Stimulated activated CD8-positive, alpha-beta memory T cell treated with anti-CD3 and anti-CD28 coated beads, Interleukin-4, amount 100 ng/mL, for 1 hour (primary cell): ENCODE measurements at places on chromosomes 11 and 22.

DNA sequence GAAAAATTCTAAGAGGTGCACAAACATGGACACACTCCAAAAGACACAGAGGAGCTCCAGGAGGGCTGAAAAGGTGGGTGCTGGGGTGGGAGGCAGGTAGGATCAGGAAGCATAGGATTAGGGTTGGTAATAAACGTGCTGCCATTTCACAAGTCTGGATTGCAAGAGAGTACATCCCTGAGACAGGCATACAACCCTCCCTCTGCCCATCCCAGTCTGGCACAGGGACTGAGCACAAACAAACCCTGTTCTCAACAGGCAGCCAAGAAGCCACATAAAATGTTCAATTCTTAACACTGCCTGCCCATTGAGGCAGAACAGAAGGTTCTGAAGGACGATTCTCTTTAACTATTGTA lies 18.5 kb downstream of the SLC35F2 start:
- no peak for DNase-seq

DNA sequence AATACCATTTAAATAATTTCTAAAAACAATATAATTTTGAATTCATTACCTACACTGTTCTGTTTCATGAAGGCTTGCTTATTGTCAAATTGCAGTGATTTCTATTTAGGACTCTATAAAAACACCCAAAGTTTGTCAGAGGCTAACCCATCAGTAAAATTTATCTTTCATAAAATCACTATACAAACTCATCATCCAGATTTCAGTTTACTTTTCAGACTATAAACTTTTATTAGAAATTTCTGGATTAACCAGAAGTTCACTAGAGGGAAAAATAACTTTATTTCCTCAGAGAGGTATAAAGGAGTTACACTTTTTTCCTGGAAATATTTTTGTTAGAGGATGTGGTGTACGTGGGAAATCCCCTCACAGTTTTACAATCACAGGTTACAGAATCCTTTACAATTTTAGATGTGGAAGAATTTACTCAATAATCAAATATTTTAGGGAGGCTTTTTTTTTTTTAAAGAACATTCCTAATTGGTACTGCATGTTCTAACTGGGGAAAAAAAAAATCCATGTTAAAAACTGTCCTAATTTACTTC lies 176.7 kb downstream of the SWAP70 start:
- DNase-seq = no peak

DNA sequence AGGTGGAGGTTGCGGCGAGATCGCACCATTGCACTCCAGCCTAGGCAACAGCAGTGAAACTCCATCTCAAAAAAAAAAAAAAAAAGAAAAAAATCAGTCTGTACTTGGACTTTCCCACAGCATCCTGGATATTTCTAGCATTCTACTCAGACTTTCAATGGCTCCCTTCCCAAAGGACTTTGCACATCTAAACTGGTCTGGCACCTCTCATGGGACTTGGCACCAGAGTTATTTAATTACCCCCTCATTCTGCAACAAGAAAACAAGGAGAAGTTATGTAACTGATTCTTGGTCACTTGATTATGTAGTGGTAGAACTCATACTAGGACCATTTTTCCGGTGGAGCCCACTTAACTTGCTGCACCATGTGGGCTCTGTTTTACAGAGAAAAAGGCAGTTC lies 519.5 kb downstream of the OPCML start:
- DNase-seq = no peak

DNA sequence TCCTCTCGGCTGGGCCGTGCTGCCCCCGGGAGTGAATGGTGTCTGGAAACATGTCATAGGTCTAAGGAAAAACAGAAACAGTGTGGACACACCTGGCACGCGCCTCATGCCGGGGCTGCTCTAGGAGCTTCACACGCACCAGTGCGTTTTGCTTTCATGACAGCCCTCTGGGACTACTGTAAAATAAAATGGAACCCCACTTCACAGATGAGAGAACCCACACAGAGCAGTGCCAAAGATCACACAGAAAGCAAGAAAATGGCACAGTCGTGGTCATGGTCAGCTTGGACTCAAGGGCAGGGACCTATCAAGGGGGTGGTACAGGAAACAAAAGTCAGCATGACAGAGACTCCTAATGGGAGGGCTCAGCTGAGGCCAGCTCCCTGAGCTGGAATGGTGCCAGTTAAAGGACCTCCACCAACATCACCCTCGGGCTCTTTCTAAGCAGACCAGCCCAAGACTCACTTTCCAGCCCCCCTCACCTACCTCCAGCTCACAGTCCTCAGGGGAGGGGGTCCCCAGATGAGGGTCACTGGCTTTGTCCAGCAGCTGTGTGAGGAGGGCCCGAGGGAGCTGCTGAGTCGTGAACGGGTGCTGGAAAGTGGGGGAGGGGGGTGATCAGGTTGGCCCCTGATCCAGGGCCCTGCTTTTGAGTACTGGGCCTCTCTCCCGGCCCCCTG lies 3.3 kb downstream of the MAP4K2 start:
- no peak for DNase-seq

DNA sequence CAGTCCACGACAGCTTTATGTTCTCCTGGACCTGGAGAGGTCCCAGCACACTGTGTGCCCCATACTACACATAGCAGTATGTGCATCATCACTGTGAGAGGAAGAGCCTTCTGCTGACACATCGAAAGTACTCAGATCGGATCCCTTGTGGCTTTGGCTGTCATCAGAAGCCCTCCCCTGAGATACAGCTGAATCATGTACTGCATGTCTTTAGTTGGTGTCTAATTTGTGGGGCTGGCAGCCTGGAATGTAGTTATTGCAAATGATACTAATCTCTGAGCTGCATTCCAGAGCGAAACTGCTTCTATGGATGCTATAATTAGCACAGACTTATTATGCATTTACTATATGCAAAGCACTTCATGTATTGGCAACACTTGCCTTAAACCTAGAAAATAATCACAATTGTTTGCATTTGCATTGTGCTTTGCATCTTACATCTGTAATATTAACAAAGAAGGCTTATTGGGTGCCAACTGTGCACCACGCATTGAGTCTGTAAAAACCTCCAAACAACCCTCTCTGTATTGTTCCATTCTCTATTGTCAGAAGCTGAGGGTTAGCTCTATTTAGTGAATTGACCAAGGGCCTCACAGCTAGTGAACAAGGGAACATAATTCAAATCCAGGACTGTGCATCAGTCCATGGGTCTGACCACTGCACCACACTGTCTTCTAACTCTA lies 89.2 kb upstream of the CRTAM start:
- no peak for DNase-seq

DNA sequence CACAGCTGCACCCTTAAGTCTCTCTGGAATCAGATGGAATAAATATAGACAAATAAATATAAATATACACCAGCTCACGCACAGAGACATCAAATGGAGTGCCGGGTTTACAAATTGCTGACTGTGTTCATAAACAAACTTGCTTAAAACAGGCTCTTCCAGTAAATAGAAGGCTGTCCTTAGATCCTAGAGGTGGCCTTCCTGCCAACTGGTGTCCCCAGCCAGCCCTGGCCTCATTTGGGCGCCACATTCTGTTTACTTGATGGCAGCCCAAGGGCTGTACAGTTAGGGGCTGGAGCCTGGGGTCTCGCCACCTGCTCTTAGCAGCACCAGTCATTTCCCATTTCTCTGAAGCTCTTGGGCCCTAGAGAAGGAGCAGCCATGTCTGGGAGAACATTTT lies 20.8 kb downstream of the ARFGAP2 start:
- no peak for DNase-seq

DNA sequence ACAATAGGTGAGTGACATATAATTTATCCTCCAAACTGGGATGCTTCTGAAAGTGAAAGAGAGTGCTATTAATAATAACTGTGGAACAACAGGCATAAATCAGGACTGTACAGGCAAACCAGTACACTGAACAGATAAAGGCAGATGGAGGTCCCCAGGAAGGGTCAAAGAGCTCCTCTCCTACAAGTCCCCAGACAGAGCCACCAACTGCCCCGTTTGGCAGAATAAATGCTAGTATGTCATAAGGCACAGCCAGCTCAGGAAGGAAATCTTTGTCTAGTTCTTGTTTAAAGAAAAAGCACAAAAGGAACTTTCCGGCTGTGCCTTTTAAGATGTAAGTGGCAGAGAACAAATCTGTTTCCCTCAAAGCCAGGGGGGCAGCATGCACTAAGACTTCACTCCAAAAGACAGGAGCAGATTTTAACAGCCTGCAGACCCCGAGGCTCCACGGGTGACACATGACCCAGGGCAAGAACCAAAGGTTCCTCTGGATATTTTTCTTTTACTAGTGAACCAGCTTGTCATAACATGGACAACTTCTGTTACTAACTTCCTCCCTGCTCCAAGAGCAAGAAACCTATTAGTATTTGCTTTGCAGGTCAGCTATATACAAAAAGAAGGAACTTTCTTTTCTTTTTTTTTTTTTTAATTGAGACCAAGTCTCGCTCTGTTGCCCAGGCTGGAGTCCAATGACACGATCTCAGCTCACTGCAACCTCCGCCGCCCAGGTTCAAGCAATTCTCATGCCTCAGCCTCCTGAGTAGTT lies 50.2 kb downstream of the MYH9 start:
- DNase-seq = no peak

DNA sequence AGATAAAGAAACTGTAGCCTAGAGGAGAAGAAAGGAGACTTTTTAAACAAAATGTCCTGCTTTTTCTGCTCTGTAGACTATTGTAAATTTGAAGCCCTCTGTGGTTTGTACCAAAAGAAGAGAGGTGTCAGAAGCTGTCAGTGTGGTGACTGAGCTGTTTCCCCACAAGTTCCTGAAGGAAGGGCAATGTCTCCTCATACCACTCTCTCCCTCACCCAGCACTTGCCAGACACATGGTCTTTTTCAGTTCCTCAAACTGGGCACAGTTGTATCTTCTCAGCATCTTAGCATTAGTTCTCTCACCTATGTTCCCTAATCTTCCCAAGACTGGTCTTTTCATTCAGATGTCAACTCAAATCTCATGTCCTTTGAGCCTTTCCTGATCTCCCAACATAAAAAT lies 4.3 kb downstream of the BCO2 start:
- no peak for DNase-seq

DNA sequence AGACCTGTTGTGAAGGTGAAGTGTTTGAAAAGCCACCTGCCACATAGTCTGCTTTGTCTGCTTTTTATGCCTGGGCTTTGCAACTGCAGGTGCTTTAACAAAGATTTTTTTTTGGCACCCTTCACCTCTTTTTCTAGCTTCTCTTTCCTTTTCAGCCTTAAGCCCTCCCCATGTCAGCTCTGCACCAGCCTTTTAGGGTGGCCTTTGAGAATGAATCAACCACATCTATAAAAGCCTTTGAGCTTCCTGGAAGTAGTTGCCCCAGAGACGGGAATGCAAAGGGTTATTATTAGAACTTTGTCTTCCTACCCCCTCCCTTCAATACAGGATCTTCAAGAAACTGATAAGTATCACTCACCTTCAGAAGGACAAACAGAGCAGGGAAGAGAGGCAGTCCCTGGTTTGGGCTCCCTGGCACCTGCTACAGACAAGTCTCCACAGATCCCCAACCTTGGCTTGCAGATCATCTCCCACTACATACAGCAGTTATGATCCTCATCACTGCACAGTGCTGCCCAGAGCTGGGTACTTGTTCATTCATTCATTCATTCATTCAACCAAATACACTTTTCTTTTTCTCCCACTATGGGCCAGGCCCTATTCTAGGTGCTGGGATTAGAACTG lies 8.0 kb downstream of the PVALB start:
- DNase-seq = no peak

GRCh38 chr11:99682171-99682570 lies 661.4 kb downstream of the CNTN5 start:
- no peak for DNase-seq

DNA sequence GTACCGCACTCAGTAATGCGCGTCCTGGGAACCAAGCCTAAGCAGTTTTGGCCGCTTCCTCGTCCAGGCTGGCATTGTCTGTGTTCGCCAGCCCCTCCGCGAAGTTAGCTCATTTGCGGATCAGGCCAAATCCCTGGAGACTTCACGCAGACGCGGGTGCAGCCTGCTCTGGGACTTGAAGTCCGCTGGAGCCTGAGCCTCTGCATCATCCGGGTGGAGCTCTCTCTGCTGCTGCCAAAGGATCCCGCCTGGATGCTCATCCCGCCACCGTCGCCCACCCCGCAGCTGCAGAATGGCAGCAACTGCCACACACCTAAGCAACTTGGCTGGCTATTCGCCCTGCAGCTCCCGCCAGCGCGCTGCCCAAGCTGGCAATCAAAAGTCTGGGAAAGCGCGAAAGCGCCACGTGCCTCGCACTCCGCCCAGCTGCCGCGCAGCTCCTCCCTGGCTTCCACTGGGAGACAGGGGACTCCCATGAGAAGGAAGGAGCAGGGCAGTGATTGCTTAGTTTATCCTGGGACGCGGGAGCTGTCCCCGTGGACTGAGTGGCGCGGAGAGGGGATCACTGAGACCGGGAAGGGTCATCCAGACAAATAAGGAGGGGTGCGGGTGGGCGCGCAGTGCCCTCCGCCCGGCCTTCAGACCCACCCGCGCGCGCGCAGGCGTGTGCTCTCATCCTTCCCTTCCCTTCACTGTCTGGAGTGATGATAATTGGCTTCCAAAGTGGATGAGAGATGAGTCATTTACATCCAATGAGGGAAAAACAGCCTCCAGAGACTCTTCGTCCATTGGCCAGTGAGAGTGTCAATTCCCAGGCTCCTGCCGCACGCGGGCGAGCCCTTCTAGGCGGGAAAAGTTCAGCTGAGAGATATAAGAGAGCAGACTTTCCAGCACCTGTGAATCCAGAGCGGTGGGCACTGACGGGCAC lies 23.2 kb upstream of the GLYATL1B start:
- no peak for DNase-seq

DNA sequence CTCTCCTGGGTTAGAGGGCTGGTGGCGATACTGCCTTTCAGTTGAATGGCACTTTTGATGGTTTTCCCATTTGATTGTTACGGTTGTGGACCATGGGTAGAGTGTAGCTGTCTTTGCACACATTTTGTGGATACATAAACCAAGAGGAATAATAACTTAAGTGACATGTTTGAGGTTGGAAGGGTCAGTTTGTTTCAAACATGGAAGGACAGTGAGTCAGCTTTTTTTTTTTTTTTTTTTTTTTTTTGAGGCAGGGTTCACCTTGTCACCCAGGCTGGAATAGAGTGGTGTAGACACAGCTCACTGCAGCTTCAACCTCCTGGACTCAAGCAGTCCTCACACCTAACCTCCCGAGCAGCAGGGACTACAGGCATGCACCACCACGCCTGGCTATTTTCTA lies 41.1 kb downstream of the PPFIA1 start:
- no peak for DNase-seq

- no peak for DNase-seq
Observed at GRCh38 chr22:45125188-45125587, 38.5 kb upstream of the NUP50 start.
